ENCODE measurements at places on chromosomes 1 and 21.

DNA sequence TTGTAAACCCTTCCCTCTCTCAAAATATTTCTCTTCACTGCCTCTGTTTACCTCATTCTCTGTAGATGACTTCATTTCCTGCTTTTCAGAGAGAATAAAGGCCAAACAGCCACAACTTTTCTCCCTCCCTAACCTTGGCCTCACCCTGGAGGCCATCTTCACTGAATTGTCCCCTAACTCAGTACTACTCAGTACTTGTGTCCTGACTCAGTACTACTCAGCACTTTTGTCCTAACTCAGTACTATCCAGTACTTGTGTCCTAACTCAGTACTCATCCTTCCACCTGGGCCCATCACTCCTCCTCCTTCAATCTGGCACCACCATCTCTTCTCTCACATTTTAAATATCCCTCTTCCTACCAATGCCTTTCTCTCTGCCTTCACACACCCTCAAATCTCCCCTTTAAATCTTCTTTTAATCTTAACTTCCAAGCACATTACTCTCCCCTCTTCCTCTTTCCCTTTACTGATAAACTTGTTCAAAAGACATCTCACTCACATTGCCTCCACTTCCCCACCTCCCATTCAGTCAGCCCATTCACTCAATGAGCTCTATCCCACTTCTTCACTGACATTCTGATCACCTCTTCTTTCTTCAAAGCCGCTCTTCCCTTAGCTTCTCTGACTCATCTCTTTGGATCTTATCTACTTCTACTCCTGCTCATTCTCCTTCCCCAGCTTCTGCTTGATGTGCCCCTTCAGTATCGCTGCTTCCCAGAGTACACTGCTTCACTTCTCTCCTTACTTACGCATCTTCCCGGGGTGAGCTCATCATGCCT, 121.4 kb downstream of the RNF220 start:
- DNase-seq, result no peak

- DNase-seq, result no peak
Measured at GRCh38 chr1:8525216-8525557, 207.3 kb downstream of the SLC45A1 start.

- DNase-seq, result no peak
Measured at GRCh38 chr1:116062201-116062600, 49.0 kb upstream of the MAB21L3 start.

DNA sequence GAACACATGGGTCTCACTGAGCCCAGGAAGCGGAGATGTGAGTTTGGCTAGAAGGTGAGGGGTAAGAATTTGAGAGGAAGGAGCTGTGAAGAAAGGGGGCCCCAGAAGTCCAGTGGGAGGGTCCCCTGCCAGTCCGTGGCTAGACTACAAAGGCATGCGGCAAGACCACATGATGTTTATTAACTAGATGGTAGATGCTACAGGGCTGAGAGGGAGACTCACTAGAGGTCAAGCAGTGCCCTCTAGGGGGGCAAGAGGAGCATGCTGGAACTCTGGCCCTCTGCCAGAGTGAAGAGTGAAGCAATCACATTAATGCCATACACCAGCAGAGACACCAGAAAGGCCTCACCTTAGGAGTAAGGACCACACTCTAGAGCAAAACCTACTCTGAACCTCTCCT, 12.2 kb downstream of the KIAA0319L start:
- DNase-seq, result no peak

DNA sequence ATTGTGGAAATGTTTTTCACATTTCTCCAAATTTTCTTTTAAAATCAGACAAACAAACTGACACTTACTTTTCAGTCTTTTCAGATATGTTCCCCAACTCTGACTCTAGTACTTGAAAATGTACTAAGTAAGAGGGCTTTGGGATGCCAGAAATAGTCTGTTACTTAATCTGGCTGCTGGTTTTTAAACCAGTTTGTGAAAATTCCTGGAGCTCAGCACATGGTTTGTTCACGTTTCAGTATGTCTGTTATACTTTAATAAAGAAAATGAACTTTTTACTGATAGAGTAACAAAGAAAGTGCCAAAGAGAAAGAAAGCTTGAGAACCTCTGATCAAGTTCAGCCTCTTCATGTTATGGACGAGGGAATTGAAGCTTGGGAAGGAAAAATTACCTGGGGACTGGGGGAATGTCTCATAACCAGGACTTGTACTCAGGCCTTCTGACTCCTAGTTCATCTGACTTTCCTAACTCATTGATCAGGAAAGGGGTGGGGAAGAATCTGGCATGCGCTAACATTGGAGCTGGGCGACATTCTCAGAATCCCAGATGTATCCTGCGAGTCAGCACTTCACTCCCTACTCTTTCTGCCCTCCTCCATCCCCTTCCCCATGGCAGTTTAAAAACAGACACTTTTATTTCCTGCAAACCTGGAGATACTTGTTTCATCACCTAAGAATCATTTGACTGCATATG, 30.8 kb upstream of the DNAJC6 start:
- no peak for DNase-seq

DNA sequence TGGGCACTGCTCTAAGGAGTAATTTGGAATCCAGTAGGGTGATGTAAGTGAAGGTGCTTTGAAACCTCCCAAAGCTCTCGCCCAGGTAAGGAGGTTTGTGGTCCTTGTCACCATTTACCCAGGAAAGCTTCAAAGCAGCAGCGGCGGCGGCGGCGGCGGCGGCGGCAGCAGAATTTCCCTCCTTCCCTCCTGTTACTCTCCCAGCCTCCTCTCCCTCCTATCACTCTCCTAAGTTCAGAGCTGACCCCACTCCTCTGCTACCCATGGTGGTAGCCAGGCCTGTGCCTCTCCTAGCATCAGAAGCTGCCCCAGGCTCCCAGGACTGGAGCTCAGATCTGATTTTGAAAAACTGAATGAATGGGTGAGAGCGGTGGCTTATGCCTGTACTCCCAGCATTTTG, 60.7 kb downstream of the ACBD3 start:
- DNase-seq, result no peak

- no peak for DNase-seq
Measured at GRCh38 chr21:32370998-32371766, 21.6 kb downstream of the URB1 start.

- DNase-seq, result no peak
Measured at GRCh38 chr1:30845904-30846290, 62.7 kb downstream of the SDC3 start.

DNA sequence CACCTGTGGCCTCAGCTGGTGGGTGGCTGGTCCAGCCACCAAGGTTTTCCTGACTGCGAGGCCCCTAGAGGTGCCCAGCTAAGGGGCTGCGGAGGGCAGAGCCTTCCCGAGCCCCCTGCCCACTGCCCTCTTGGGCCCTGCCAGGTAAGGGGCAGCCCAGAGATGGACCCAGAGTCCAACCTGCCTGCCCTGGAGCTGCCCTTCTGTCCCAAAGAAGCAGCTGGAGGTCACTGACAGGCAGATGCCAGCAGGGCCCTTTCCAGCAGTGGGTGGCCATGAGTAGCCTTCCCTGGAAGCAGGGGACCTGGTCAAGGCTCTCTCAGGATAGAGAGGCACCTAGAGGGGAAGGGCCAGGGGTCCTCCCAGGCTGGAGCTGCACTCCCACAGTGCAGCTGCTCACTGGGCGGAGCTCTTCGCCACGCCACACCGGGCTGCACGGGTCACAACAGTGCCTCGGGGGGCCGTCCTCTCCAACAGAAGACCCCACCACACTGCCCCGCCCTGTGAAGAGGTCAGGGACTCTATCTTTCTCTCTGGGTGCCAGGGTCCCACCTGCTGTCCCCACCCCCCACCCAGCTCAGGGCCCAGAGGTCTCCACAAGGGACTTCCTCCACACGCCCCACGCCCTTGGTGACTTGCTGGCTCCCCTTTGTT, 10.9 kb upstream of the GNB1 start:
- no peak for DNase-seq

DNA sequence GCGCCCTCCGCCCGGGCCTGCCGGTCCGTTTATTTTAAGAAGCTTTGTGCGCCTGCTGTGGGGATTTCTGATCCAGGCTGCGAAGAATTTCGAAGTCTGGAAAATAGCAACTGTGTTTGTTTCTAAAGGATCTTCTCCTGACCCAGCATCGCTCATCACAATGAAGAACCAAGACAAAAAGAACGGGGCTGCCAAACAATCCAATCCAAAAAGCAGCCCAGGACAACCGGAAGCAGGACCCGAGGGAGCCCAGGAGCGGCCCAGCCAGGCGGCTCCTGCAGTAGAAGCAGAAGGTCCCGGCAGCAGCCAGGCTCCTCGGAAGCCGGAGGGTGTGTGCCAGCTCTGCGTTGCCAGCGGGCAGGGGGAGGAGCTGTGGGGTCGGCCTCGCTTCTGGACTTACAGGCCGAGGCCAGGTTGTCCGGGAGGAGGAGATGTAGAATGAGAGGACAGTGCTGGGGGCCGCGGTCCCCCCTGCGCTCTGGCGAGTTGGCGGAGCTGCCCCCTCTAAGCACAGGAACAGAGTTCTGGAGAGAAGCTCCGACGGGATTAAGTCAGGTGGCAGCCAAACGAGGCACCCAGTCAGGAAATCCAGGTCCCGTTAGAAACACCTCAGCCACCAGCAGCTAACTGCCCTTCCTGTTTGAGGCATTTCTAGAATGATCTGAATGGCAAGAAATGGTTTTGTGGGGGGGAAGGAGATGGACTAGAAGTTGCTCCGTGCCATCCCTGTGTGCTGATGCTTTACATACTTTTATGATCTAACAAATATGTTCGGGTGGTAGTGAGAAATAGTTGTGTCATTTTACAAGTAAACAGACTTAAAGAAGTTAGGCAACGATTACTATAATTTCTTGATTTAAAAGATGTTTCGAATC, 948 bp downstream of the TXLNA start:
- no peak for DNase-seq

- DNase-seq, result no peak
Measured at GRCh38 chr1:231699784-231700183, 73.2 kb downstream of the DISC1 start.

GRCh38 chr1:2628191-2628932, 4.5 kb downstream of the MMEL1 start:
- no peak for DNase-seq

DNA sequence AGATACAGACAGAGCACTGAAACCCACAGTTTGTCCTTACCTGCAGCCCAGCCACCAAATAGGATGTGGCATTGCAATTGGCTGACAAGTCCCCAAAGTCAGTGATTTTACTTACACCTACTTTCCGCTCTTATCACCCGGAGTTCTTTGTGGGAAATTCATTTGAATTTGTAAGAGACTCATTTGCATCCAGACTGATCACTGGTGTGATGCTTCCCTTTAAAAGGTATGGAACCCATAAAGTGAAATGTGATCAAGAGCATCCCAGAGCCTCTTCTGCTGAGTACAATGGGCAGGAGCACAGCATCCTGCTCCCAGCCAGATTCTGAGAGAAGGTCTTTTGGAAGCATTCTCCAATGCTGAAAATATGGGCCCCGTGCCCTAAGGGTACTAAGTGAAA, 161.4 kb downstream of the DAB1 start:
- no peak for DNase-seq

DNA sequence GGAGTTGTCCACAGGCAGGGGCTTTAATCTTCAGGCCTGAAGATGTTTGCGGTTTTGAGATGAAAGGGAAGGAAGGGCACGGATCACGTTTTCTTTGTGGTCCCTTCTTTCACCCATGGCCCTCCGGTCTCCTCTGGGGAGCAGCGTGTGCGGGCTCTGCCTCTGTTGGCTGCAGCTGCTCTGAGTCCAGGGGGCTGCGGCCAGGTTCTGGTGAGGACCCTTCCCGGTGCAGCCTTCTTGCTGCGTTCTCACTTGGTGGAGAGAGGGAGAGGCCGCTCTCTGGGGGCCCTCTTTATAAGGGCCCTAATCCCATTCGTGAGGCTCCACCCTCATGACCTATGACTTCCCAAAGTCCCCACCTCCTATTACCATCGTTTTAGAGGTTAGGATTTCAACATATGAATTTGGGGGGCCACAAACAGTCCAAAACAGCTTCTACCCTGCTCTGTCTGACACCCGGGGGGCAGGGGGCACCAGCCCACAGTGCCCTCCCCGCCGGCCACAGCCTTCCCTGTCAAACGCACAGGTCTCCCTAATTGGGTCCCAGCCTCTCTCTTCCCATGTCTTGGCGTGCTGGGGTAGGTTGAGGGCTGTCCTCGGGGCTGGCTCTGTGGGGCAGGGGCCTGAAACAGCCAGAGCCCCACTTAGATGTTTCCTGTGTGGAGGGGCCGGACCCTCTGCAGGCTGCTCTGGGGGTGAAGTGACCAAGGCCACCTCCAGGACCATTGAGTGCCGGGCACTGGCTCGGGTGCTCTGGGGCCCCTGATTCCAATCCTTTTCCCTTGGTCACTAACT, 100.1 kb upstream of the C1orf174 start:
- DNase-seq, result no peak

GRCh38 chr1:56095696-56096665, 483.4 kb downstream of the PLPP3 start:
- no peak for DNase-seq

GRCh38 chr1:21126324-21126723, 50.4 kb downstream of the EIF4G3 start:
- DNase-seq, result no peak

- DNase-seq, result no peak
Measured at GRCh38 chr1:178646821-178647220, 78.2 kb upstream of the RALGPS2 start.

DNA sequence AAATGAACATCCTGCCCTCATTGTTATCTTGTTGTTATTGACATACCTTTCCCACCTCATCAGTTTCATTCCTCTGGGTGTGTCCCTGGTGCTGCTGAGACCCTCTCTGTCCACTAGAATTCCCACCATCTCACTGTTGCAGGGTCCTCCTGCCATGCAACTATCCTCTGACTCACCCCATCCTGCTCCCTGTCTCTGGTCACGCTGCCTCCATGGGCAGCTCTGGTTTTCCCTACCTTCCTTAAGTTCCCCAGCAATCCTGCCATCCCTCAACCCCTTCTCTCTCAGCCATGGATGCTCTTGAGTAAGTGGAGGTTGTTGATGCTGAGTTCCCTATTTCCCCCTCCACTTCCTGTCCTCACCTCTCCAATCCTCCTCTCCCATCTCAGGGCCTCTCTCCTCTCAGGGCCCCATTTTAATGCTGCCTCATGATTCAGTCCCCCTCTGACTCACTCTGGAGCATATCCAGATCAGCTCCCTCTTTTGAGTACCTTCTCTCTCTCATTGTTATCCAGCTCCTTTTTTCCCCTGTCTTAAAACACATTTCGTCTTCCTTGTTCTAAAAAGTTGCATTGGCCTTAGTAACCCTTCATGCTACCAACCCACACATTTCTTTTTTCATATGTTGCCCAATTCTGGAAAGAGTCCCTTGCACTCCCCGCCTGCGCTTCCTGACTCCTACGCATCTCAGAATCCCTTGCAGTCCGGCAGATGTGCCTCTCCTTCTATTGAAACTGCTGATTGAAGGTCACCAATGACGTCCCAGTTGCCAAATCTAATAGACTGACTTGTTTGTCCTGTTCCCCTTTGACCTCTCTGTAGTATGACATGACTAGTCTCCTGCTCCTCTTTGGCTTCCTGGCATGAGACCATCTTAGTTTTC, 92.0 kb downstream of the CNIH3 start:
- no peak for DNase-seq

- DNase-seq, result no peak
Measured at GRCh38 chr1:221200464-221200863, 321.2 kb downstream of the HLX start.

All from cortex of kidney (tissue), 1 donor.